ENCODE measurements at places on chromosomes 4 and X.

DNA sequence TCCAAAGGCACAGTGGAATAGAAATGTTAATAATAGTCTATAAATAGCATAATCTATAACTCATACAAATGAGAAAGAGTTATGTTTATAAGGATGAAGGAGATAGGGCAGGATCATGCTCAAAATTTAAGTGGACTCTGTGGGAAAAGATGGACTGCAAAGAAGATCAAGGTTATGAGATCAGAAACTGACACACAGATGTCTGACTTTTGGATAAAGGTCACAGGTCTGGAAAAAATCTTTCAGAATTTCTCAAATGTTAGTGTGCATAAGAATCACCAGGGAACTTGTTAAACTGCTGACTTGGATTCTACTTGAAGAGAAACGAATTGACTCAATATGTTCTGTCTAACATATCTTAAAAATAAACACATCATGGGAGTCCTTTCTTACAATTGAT lies 104.1 kb downstream of the FSTL5 start:
- no peak for DNase-seq

DNA sequence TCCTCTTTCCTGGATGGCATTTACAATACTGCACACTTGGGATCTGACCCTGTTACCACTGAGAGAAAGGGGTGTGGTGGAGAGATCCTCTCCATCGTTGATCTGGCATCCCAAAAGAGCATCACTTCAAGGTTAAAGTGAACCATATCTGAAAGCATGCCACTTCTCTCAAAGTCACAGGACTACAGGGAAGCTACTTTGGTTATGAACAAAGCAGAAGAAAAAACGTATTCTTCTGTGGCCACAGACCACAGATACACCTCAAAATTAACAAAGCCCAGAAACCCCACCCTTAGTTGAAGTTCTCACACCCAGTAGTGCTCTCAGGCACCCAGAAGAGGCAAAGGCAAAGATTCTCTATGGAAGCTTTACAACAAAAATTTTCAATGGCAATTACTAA lies 108.3 kb downstream of the JADE1 start:
- DNase-seq: no peak

DNA sequence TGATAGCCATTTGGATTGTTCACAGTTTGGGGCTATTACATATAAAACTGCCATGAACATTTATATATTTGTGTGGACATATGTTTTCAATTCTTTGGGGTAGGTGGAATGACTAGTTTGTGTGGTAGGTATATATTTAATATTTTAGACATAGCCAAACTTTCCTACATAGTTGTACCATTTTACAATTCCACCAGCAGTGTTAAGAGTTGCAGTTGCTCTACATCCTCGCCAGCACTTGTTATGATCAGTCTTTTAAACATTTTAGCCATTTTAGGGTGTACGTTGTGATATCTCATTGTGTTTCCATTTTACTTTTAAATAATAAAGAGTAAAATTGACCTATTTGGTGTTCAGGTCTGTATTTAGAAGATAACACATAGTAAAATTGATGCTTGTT lies 76.6 kb downstream of the ZFX start:
- DNase-seq: no peak

DNA sequence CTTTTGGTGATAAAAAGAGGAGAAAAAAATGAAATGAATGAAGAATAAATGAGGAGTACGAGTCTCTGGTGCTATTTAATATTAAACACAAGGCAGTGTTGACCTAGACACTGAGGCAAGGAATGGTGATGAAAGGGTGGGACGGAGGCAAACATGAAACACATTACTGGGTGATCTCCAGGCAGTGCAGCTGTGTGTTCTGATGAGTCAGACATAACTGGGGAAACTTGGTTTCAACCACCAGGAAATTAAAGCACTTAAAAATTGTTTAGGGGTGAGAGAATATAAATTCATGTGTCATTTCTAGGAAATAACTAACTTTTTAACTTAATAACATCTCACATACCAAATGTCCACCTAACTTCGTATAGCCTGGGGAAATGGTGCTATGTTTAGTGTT lies 19.7 kb upstream of the CXCL6 start:
- no peak for DNase-seq
